CD4-positive, alpha-beta T cell treated with Interleukin-15 for 1 hour (primary cell): ENCODE measurements at places on chromosomes 6 and 20.

DNA sequence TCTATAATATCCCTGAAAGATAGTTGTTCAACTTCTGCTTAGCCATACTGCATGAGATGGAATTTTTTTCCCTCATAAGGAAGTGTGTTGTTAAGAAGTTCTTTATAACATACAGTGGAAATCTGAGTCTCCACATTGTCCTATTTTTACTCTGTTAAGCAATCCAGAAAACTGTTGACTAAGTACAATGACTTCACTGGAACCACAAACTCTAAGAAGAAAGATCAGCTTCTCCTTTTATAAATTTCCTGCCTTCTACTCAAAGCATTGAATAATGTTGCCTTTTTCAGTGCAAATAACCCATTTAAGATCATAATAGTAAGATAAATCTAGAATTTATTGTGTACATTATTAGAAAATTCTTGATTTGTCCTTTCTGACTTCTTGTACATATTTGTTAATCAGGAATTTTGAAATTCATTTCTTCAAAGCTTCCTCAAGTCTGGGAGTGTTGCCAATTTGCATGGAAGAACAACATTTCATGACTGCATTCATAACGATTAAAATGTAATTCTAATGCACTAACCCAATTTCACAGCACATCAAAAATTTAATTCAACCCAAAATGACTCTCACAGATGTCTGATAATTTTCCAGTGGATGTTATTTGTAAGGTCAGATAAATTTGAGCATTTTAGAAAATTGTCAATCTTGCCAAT, 45.6 kb upstream of the ANKEF1 start:
- DNase-seq: no peak

- no peak for DNase-seq
Observed at GRCh38 chr20:31566658-31567379, 38.3 kb upstream of the ID1 start.

- DNase-seq: no peak
Observed at GRCh38 chr6:168886964-168887363, 366.7 kb downstream of the THBS2 start.

DNA sequence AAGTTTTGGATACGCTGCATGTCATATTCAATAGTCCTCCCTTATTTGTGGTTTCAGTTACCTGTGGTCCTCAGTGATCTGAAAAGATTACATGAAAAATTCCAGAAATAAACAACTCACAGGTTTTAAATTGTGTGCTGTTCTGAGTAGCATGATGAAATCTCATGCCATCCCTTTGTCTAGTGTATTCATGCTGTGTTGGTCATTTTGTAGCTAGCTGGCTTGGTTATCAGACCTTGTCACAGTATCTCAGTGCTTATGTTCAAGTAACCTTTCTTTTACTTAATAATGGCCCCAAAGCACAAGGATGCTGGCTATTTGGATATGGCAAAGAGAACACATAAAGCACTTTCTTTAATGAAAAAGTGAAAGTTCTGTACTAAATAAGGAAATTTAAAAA, 78.3 kb downstream of the FUT9 start:
- DNase-seq: no peak

DNA sequence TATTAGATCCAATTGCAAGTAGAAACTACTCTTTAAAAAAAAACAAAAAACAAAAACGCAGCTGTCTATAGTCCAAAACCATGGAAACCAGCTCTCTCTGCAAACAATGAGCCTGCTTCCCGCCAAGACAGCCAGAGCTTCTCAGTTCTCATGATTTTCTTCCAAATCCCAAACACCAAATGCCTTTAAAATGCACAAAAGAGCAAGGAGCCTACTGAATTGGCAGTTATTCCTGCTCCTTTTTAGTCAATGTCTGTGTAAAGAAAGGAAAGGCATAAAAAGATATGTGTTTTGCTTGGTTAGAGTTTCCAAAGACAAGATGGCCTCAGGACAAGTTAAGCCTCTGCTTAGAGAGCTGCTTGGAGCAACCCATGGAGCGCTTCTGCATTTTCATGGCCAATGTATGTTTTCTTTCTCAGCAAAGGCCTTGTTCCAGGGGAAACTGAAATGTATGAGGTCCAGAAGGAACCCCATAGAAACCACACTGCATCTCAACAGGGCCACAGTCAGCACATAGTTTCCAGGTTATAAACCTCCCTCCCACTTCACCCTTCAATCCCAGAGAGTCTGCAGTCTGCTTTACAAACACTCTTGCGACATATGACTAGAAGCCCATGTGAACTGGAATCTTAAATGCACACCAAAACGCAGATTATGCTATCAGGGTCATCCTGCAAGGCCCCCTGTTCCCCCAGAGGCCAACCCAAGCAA, 209.3 kb upstream of the TAB2 start:
- DNase-seq: no peak

GRCh38 chr6:138035070-138035469, 72.1 kb downstream of the PERP start:
- DNase-seq: no peak

- DNase-seq: no peak
Observed at GRCh38 chr6:124223611-124224345, 420.1 kb downstream of the NKAIN2 start.

- no peak for DNase-seq
Observed at GRCh38 chr6:68572525-68572924, 62.6 kb upstream of the ADGRB3 start.

- no peak for DNase-seq
Observed at GRCh38 chr6:71852948-71853347, 33.4 kb upstream of the RIMS1 start.

GRCh38 chr6:153087436-153087835, 43.6 kb downstream of the RGS17 start:
- no peak for DNase-seq

GRCh38 chr6:167409079-167409478, 84.2 kb downstream of the TTLL2 start:
- no peak for DNase-seq

- DNase-seq: no peak
Observed at GRCh38 chr6:167781066-167781767, 45.5 kb upstream of the AFDN start.

GRCh38 chr6:120774275-120774674, 560.0 kb downstream of the TBC1D32 start:
- DNase-seq: no peak

DNA sequence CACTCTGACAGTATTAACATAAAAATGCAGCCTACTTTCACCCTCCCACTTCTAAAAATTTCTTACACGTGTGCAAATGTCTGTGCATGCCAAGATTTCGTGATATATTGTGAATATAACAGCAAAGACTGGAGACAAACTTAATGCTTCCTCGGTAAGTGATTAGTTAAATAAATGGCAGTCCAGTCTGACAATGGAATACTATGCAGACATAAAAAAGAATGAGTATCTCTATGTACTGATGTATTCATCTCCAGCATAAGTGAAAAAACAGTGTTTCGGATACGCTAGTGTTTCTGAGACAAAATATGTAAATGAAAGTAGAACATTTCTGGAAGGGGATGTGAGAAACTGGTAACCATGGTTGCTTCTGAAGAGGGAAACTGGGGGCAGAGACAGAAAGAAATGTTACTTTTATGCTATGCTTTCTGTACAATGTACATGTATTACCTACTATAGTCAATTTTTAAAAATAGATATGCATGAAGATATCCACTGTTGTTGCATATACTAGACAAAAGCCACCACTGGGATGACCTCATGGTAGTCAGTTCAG, 7.0 kb downstream of the SLC22A23 start:
- DNase-seq: no peak

DNA sequence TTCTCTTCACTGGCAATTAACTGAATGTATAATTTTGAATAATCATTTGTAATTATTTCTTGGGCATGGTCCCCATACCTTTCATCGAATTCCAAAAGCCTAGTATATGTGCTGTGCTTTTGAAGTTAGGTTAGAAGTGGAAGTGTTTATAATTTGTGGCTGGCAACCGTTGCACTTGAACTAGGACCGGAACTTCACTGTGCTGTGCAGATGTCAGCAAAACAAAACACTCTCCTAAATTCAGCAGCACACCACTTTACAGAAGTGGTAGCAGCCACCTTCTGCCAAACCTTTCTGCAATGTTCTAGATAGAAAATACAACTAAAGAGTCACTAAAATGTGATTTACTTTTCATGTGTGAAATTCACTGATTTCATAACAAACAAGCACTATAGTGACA, 111.9 kb downstream of the FAM83B start:
- DNase-seq: no peak

DNA sequence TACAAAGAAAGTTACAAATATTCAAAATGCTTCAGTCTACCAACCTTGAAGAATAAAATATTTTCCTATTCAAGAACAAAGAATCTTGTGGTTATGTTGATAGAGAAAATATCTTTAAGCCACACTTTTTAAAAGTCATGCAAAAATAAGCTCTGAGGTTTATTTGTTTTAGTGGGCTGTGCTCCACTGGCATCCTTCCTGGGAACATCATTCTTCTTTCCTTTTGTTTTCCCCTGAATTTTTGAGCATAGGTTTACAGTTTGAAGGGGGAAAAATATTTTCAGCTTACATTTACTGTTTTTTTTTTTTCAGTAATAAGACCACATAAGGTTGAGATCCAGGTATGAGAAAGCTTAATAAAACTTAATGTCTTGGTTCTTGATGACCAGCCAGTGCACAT, 72.0 kb upstream of the BACH2 start:
- DNase-seq: no peak

GRCh38 chr6:143002686-143003085, 57.7 kb upstream of the HIVEP2 start:
- no peak for DNase-seq

GRCh38 chr6:106005013-106005412, 81.1 kb upstream of the PRDM1 start:
- DNase-seq: no peak
